ENCODE measurements at places on chromosomes 1 and 21.

DNA sequence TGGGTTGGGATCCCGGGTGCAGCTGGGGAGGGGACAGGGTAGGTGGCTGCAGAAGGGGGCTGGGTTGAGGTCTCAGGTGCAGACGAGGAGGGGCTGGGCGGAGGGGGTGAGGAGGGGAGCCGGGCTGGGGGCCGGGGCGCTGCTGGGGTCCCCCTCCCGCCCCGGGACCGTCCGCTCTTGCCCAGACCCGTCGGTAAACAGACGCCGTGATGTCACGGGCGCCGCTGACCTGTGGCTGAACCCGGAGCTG is 22.3 kb downstream of the DHRS3 start:
- DNase-seq = no peak

DNA sequence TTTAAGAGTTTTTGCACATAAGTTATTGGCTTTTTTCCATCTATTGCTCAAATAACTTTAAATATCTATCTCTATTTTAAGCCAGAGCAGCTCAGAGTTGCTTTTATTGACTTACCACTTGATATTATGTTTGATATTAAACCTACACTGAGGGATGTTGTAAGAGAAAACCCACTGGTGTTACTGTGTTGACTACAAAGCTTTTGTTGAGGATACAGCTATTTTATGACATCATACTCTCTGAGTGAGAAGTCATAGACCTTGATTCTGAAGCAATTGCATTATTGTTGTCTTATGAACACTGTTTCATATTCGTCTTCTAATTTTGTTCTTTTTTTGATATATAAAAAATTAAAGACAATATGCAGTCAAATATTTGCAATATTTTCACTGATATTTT is 560.4 kb downstream of the PTBP2 start:
- DNase-seq = peak; percentile 18

- no peak for DNase-seq
These were observed 54.0 kb downstream of the RAVER2 start for GRCh38 chr1:64798872-64799271.

DNA sequence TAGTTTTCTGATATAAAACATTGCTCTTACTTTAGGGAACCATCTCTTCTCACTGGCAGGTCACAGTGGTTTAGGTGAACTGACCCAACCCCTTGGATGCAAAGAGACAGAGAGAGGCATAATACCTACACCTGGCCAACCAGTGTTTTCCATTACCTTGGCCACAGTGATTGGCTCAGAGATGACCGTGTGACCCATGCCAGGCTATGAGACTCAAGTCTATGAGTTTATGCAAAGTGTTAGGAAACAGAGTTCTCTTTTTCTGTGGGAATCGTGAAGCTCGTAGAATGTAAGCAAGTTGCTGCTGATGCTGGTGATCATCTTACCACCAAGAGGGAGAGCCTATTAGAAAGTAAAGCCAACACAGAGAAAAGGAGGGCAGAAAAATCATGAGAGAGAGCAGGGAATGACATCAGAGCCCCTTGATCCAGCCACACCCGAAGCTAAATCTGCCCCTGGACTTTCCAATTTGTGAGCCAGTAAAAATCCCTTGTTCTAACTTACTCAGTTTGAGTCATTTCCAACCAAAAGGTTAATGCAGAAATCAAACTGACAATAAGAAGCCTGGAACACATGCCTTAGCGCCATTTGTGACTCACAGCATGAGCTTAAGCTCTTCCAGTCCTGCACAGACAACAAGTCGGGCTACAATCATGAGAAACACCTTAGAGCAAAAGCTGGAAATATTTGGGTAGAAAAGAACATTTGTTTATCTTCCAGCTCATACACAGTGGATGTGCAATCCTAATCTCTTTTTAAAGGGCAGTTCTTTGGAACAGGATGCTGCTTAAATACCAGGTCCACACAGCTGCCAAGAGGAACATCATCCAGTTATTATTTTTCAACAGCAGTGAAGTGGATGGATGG is 81.3 kb upstream of the KAZN start:
- peak; percentile 84 for DNase-seq

All from fibroblast of pulmonary artery (primary cell).